ENCODE measurements at places on chromosomes 1 and 21.
A peak's percentile ranks its signal among the peaks of the same experiment; 100 is the strongest.

- peak; percentile 55 for DNase-seq
These were observed 403.6 kb downstream of the PTPRU start for GRCh38 chr1:29639741-29640427.

- DNase-seq: no peak
These were observed 8.2 kb downstream of the DMRTB1 start for GRCh38 chr1:53467391-53467790.

- DNase-seq: no peak
These were observed 185.6 kb upstream of the RAB4A start for GRCh38 chr1:229085291-229085690.

DNA sequence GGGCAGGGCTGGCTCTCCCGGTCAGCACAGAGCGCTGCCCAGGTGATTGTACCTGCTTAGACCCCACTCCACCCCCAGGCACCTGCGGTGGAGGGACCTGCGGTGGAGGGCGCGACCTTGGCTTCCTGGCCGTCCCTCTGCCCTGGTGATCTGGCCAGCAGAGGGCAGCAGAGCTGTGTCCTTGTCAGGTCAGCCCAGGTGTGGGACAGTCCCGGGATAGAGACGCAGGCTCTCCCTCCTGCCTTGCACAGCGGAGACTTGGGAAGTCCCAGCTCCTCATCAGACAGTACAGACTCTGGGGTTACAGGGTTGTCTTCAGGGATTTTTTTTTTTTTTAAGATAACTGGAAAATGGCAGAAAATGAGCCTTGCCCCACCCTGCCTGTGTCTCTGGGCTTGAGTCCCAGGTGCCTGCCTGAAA, 10.0 kb downstream of the SLX9 start:
- peak; percentile 69 for DNase-seq

GRCh38 chr1:195030793-195031192, 1577.4 kb downstream of the KCNT2 start:
- no peak for DNase-seq

DNA sequence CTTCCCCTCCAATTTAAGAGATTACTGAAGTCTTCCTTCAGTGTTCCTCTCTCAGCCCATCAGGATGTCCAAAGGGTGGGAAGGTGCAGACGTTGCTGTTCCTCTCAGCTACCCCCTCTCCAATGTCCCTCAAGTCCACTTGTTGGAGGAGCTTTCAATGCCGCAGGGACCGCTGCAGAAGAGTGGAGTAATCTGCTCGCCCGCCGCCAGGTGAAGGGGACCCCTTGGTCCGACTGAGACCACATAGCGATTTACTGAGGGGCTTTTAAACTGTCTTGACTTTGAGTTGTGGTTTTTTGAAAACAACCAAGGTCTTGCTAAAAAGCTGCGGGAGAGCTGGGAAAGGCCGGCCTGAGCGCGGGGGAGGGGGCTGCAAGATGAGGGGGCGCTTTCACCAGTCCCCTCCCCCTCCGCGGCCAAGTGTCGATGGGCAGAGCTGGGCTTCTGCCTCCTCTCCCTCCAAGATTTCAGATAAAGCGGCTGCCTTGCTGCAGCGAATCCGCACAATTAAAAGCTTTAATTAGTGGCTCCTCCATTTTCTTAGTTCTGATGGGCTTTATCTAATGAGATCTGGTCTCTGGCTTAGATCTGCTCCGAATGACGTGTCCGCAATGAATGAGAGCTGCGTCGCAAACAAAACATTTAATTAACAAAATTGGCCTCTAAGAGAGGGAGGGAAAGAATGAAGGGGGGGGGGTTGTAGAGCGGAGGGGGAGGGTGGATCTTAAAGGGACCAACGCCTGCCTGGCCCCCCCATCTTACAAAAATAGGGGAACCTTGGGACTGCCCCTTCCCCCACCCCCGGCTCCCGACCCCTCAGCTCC, 5.9 kb downstream of the LMO4 start:
- no peak for DNase-seq

GRCh38 chr1:2115702-2116341, 65.6 kb downstream of the PRKCZ start:
- DNase-seq: no peak

DNA sequence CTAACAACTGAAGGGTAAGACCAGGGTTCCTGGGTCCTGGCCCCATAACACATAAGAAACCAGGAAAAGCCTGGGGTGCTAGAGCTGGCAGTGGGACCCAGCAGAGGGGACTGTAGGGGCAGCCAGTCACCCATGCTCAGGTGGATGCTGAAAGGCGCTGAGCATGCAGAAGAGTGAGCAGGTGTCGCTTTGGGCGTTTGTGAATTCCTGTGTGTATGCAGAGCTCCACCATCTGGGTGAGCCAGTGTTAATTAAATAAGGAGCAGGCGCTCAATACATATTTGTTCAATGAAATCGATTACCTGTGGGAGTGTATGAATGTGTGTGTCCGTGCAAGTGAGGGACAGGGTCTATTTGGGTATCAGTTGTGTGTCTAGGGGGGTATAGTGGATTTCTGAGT, 499 bp downstream of the C1QA start:
- no peak for DNase-seq

DNA sequence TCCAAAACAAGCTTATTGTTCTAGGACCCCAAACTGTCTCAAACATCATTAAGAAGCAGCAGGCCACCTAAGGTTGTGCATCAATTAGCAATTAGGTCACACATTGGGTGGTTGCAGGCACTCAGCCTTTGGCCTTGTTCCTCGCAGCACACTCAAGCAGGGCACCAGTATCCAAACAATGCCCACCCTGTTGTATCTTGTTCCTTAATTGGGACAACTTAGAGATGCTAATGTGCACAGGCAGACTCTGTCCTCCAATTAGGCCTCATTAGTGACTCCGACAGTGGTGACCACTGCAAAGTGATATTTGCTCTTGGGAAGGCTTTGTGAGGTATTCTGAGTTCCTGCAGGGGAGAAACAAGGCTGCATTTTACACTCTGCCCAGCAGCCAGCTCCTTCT, 515.1 kb upstream of the PTBP2 start:
- DNase-seq: no peak

Measured in AG10803 (cell line).